ENCODE measurements at places on chromosomes 5 and 9.

- H3K4me3 ChIP-seq, result no peak overlapping the region
- no peak overlapping the region for H3K27ac ChIP-seq
- no peak for DNase-seq
- H3K4me1 ChIP-seq, result no peaks in the 10 kb centered on the region
- no peaks in the 10 kb centered on the region for H3K36me3 ChIP-seq
- no peaks in the 10 kb centered on the region for H3K27me3 ChIP-seq
Observed at GRCh38 chr5:3787604-3788003, 192.0 kb downstream of the IRX1 start.

- H3K36me3 ChIP-seq, result no peaks in the 10 kb centered on the region
- H3K27ac ChIP-seq, result no peak overlapping the region
- H3K27me3 ChIP-seq, result no peaks in the 10 kb centered on the region
- no peak overlapping the region for H3K4me3 ChIP-seq
Observed at GRCh38 chr9:126386088-126386487, 59.5 kb downstream of the MVB12B start.

- DNase-seq, result no peak
- H3K4me1 ChIP-seq, result no peaks in the 10 kb centered on the region
- no peaks in the 10 kb centered on the region for H3K36me3 ChIP-seq
- H3K4me3 ChIP-seq, result no peak overlapping the region
- H3K27ac ChIP-seq, result no peak overlapping the region
- no peaks in the 10 kb centered on the region for H3K27me3 ChIP-seq
Observed at GRCh38 chr5:56190497-56190896, 42.6 kb downstream of the ANKRD55 start.

DNA sequence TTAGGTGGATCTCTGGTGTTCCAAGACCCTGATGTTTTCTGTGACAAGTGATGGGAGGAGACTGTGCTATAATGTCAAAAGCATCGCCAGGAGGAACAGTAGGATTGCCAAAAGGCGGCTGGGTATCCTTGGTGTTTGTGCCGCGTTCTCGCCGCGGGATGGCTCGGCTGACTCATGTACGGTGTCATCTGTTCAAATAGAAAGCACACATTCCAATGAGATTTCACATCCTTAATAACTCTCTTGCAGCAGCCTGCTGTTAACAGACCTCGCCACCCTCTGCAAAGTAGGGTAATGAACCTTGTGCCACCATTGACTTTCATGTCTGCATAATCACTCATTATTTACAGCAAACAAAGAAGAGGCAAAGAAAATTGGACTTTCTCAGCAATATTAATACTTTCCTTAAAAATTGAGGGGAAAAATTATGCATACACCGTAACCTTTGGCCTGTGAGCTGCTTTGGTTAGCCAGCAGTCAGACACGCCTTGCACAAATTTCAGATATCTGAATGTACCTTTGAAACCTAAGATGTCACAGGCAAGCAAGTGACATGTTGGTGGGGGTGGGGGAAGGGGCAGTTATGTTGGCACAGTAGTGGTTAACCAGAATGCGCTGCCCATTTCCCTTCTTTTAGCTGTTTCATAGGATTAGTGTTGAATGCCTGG is 289.4 kb downstream of the EFNA5 start:
- no peak overlapping the region for H3K27ac ChIP-seq
- peaks cover 75% of the 10 kb centered on the region for H3K36me3 ChIP-seq
- DNase-seq, result no peak
- H3K4me1 ChIP-seq, result peaks cover 35% of the 10 kb centered on the region
- H3K27me3 ChIP-seq, result no peaks in the 10 kb centered on the region

- no peaks in the 10 kb centered on the region for H3K27me3 ChIP-seq
- DNase-seq, result no peak
- H3K36me3 ChIP-seq, result no peaks in the 10 kb centered on the region
- H3K27ac ChIP-seq, result no peak overlapping the region
- no peaks in the 10 kb centered on the region for H3K4me1 ChIP-seq
Observed at GRCh38 chr9:69936427-69936826, 107.2 kb upstream of the MAMDC2 start.
